IPS DF 6.9 (cell line): ENCODE measurements at places on chromosomes 7 and 10.

- no peak for DNase-seq
These were observed 895 bp upstream of the NAPEPLD start for GRCh38 chr7:103149808-103150180.

DNA sequence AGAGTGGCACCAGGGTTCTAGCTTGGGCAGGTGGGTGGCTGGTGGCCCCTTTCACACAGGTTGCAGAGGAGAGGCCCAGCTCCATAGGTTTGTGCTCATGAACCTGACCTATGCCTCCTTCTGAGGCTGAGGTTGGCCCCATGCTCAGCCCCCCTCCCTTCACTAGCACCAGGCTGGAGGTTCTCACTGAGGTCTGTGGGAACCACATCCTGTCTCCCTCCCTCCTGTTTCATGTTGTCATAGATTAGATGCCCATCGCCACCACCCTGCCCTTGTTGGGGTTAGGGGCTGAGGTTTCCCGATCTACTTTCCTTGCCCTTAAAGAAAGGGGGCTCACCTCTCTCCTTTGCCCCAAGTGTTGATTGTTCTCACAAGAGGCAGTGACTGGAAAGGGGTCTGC lies 14.7 kb downstream of the NEUROG3 start:
- no peak for DNase-seq

DNA sequence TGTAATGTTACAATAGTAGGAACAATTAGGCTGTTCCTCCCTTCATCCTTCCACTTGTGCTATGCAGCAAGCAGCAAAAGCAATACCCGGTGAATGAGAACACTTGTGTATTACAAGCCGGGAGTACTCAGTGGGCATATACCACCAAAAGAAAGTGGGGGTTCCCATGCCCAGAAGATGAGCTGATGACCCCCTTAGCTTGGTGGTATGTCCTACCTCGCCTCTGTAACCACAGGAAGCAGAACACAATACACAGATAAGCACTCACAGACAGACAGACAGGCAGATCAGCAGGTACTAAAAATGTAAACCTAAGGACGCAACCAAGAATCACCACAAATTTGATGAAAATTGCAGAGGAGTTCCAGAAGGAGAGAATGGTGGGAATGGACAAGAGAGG lies 15.5 kb upstream of the KIF20B start:
- DNase-seq, result no peak

- DNase-seq, result peak; percentile 48
These were observed 712.1 kb downstream of the PHTF2 start for GRCh38 chr7:78510580-78511188.

- DNase-seq, result no peak
These were observed 1.8 kb downstream of the TNRC18 start for GRCh38 chr7:5421714-5422395.

DNA sequence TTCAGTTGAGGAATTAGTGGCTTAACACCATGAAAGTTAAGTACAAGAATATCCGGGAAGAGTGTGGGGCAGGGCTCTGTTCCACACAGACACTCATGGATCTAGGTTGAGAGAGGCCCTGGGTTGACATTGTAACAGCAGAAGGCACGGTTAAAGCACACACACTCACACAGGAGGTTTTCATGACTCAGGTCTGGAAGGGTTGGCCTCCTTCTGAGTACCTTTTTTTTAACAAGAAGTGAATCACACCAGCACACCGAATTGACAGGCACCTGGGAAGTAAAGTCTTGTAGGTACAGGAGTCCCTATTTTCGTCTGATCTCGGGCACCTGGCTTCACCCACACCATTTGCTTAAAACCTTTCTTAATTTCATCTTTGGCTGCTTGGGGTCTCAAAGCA lies 509.4 kb upstream of the ADARB2 start:
- DNase-seq, result no peak

- no peak for DNase-seq
These were observed 156.5 kb downstream of the DOCK4 start for GRCh38 chr7:112049555-112050249.
